Progenitor cell of endocrine pancreas (in vitro differentiated cells): ENCODE measurements at places on chromosomes 5 and 9.

DNA sequence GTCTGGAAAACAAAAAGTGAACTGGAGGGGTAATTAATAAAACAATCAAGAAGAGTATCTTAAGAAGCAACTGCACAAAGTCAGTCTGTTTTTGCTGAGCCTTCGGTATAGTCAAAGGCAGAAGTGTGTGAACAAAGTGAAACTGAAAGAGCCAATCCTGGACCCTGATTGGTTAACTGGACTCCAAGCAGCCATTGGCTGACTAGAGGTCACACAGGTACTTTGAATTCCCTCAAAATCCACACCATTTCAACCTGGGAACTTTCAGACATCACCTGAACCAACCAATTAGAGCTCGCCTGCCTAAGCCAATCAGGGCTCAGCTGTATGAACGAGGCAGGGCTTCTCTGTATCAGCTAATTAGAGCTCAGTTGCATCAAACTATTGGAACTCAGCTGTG lies 286.7 kb downstream of the TLE4 start:
- no peak for DNase-seq

DNA sequence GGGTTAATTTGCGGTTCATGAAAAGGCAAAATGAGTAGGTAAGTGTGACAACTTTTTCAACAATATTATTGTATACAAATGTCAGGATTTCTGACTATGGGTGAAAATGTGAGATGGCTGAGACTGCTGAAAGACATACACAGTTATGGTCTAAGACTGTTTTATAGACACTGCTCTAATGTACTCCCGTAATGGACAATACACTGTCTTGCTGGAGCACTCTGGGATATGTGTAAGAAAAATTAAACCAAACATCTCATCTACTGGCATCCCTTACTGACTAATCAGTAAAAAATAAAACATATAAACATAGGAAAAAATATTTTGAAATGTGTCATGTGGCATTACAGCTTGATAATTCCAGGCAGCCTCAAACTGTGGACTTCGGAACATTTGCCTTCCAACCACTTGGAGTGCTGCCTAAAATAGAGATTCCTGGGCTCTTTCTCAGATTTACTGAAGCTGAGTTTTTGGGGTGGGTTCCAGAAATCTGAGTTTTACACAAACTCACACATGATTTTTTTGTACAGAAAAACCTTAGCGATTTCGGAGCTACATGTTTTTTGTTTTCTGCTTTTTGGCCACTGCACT lies 233.9 kb upstream of the TBCA start:
- DNase-seq: no peak

DNA sequence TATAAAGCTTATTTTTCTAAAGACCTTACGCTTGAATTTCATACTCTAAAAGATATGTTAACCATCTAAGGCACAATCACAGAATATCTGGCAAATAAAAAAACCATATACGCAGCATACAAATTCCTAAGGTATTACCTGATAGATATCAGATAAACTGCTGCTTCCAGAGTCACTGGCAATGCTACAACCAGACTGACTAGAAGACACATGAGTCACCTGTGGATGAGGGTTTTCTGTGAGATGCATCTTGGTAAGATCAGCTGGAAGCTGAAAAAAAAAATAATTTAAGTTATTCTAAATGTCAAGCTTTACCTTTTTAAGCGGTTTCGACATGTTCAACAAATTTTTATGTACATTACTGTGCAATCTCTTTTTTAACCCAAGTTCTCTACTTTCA lies 113.8 kb downstream of the RAPGEF6 start:
- no peak for DNase-seq

DNA sequence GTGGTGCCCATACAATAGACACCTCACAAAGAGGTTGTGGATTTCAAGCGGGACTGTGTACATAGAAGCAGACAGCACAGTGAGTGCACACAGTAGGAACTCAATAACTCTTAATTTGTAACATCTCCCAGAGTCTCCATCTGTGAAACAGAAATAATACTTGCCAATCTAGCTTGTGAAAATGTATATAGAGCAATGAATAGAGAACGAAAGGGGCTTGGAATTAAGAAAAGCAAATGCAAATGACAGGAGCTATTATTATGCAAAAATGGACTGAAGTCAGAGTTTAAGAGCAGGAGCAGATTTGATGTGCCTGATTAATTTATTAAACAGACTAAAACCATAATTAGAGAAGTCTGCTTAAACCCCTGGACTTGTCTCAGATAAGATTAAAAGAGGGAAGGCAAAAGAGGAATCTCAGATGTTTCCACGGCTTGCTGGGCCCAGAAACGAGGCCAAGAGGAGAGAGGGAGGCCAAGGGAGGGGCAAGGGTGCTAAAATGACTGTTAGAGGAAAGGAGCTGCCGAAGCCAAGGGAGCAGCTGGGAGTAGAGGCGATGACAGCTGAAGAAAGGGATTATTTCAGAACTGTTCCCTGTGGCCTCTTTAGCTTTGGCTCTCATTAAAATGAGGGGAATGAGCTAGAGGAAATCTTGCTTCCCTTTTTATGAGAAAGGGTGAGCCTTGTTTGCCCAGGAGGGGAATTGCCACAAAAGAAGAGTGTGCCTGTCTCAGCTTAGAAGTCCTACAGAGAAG lies 72.1 kb downstream of the FEM1C start:
- DNase-seq: no peak

DNA sequence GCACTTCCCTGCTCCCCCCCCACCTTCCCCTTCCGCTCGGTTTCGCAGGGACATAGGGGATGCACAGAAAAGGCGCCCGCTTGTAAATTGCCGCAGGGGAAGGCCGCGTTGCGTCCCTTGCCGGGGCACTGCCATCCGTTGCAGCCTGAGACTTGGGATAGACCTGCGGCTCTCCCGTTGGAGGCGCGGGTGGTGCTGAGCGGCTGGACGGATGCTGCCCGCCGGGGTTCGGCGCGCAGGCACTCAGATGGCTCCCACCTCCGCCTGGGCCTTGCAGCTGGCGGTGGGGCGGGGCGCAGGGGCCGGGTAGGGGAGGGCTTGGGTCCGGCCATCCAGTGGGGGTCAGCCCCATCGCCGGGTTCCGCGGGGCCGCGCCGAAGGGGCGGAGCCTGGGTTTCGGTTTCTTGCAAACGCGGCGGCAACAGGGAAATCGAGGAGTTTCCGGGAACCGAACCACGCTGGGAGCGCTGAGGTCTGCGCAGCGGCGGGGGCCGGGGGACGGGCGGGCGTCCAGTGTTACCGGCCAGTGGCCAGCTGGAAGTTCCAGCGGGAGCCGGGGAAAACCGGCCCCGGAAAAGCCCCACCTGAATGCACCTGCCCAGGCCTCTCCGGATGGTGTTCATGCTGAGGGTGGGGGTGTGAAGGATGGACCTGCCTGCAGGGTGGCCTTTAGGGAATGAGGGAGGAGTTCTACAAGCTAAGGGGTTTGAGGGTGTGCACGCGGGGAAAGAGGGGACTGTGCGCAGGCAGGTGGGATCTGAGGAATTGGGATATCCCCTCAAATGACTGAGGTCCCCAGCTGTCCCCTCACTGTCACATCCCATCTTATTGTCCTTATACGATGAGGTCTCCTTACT lies 6.3 kb upstream of the IRF1 start:
- DNase-seq: peak; percentile 74

GRCh38 chr9:134131471-134132207 lies 4.2 kb upstream of the WDR5 start:
- no peak for DNase-seq

DNA sequence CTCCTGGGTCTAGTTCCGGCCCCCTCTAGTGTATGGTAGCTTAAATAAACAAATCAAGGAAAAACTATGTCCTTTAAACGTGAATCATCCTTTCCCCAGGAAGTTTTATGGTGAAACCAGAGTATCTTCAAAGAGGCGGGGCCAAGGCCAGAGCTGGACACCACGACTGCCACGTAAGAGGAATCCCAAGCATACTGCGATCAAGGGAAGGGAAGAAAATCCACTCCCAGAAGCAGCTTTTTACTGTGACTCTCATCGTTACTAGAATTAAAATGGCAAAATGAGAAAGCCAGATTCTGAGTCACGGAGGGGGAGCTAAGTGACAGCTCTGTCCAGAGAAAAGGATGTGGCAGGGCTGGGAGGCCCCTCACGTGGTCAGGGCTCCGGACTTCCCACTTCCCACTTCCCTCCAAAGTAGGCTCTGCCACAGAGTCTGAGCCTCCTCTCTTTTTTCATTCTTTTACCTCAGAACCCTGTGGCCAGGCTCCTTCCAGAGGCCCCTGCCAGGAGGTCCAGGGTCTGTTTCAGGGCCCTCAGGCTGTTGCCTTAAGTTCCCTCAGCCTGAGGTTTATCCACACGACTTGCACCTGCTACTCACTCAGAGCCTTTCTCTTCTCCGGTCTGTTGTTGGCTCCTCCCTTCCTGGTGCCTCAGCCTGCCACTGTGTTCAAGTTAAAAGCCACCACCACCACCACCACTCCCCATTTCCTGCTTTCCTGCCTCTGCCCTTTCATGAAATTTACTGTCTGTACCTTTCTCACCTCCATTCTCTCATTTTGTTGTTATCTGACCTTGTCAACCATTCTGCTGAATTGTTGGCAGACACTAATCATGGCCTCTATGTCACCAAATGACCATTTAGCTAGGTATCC lies 1.4 kb upstream of the GLRX start:
- DNase-seq: no peak

DNA sequence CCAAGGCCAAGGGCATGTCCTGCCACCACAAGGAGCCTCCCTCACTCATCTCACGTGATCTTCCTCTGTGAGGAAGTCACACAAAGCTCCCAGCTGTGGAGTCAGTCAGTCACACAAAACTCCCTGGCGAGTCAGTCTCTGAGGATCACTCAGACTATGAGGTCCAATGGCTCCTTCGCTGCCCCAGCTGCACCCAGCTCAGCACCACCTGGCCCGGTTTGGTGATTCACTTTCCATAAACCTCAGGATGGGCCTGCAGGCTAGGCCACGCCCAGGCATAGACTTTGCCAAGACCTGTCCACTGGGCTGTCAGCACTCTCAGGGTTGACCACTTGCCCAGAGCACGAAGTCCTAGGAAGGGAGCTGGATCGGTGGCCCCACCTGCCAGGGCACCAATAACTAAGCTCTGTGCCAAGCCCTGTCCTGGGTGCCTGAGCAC lies 233.8 kb downstream of the HSPA4 start:
- no peak for DNase-seq

GRCh38 chr5:156922207-156922792 lies 40.7 kb downstream of the TIMD4 start:
- DNase-seq: no peak

- DNase-seq: no peak
These were observed 201.0 kb upstream of the RAI14 start for GRCh38 chr5:34455098-34455497.

- no peak for DNase-seq
These were observed 42.6 kb downstream of the ANXA1 start for GRCh38 chr9:73194284-73194683.

- DNase-seq: no peak
These were observed 23.8 kb upstream of the BOD1 start for GRCh38 chr5:173640156-173640804.

GRCh38 chr9:112831969-112832368 lies 58.7 kb downstream of the SLC46A2 start:
- no peak for DNase-seq

GRCh38 chr5:30749971-30750370 lies 443.5 kb upstream of the CDH6 start:
- DNase-seq: no peak

DNA sequence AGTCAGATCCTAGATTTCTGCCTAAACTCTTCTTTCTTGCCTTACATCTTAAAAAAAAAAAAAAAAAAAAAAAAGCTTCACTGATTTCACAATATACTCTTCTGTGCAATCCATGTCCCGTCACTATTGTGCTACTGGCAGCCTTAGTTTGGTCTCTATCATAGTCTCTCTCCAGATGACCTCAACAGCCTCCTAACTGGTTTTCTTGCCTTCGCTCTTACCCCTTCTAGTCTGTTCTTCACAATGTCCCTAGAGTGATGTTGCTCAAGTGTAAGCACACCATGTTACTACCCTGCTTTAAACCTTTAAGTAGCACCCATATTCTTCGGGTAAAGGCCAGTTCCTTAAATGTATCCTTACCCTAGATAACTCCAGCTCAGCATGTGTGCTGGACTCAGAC lies 25.8 kb downstream of the CD180 start:
- no peak for DNase-seq

GRCh38 chr9:5783982-5784381 lies 48.9 kb downstream of the ERMP1 start:
- DNase-seq: no peak

DNA sequence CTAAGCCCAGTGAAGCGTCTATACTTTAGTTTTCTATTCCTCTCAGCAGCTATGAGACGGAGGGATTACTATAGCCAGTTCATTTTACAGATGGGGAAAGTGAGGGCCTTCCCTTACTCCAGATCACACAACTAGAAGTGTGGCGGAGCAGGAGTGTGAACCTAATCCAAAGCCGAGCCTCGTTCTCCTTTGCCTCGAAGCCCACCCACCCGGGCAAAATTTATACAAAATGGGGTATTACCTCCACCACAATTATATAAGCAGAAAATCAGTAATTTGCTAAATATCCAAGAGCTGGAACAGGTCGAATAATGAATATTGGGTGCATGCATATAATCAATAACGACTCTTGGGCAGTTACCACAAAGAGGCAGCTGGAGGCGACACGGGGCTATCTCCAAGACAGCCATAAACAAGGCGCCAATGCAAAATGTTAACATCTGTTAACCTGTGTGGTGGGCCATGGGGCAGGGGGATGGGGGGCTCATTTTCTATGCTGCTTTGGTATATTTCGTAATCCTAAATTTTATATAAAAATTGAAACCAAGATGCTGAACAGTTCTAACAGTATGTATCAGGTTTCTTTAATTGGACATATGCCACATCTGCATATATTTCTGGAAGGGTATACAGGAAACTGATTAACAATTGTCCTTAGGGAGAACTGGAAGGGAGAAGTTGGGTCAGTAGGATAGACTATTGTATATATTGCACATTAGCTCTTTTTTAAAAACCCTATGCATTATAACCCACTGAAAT lies 1.2 kb upstream of the RNF44 start:
- DNase-seq: no peak

DNA sequence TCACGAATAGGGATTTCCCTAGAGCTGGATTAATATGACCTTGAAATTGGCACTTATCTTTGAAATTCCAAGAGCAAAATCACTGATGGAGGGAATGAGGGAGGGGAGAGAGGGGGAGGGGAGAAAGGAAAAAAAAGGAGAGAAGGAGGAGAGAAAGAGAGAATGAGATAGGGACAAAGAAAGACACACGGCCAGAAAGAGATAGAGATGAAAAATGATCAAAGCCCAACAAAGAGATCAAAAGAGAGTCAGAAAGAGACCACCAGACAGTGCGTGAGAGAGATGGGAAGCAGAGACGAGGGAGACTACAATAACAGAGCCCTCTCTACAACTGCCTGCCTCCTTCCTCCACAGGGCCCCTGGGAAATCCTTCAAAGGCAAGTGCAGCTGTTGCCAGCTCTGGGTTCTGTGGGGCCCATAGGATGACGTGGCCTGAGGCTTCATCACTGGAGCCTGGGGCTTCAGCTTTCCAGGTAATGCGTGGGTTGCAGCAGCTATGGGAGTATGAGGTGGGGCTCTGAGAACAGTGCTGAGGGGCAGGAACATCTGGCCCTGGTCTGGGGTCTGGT lies 58.3 kb upstream of the SHB start:
- no peak for DNase-seq

- no peak for DNase-seq
These were observed 3.6 kb downstream of the TMEM252 start for GRCh38 chr9:68536876-68537615.

- DNase-seq: no peak
These were observed 86.6 kb downstream of the ACER2 start for GRCh38 chr9:19495186-19496028.
